Choroid plexus epithelial cell (primary cell): ENCODE measurements at places on chromosomes 3 and 15.

- peak; percentile 77 for DNase-seq
Observed at GRCh38 chr15:68389936-68390817, 41.8 kb downstream of the ITGA11 start.

DNA sequence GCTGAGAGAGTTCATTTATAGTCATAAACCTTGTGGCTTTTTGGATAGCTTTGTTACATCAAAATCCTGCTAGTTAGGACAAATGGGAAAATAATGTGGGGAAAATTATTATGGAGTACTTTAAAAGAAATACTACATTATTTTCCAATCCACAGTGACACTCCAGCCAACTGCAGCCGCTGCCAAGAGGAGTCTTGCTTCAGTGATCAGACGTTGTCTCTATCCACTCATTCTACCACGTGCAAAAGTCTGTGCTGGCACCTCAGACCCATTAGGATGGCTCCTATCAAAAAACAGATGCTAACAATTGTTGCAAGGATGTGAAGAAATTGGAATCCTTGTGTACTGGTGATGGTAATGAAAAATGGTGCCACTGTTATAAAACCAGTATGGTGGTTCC is 128.6 kb upstream of the IQSEC1 start:
- no peak for DNase-seq

GRCh38 chr3:38017445-38018295 is 11.8 kb downstream of the PLCD1 start:
- DNase-seq = no peak

GRCh38 chr3:50192689-50193141 is 1.3 kb downstream of the GNAT1 start:
- DNase-seq = peak; percentile 67

DNA sequence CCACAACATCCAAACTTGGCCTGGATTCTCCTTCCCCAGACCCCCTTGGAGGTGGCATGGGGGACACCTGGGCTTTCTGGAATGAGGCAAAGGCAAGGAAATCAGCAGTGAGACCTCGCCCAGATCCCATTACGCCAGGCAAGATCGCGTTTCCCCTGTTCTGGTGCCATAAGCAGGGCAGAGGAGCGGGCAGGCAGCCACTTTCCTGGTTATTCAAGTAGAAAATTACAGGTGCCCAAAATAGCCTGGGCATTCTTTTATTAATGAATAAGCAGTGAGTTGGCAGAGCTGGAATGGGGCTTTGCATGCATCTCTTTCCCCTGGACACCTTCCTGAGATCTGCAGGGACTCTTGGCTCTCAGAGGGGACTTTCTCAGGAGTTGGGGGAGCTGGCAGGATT is 31.5 kb upstream of the FAM107A start:
- no peak for DNase-seq

DNA sequence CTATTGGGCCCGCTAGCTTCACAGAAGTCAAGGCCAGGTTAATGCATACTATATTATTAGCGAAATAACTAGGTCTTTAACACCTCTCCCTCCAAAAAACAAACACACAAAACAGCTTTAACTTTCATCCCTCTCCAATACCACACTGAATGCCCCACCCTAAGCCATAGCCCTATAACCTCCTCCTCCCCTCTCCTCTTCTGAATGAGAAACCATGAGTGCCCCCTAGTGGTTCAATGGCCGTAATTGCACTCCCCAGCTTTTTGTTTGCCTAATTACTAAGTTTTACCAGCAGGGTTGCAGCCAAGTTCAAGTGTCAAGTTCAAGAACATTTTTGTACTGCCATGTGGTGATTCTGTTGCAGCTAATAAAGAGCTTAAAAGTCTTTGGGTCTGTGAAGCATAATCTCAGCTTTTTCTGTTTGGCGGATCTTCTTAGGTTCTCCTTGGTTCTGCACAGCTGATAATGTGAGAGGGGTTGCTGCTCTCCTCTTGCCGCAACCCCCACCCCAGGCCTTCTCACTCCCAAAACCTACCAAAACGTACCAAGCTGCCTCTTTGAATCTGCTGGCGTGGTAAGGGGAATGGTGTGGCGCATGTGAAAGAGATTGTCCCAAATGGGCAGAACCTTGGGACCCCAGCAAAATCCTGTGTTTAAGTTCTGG is 57.9 kb downstream of the RPL22L1 start:
- DNase-seq = peak; percentile 95

GRCh38 chr15:84598250-84598649 is 2.6 kb upstream of the ZSCAN2 start:
- peak; percentile 33 for DNase-seq

GRCh38 chr3:112744825-112745566 is 101.7 kb downstream of the CD200R1L start:
- DNase-seq = peak; percentile 53

- peak; percentile 28 for DNase-seq
Observed at GRCh38 chr3:64048631-64049061, 25.4 kb upstream of the PSMD6 start.

GRCh38 chr3:64983583-64984359 is 296.0 kb upstream of the ADAMTS9 start:
- no peak for DNase-seq

GRCh38 chr3:78569804-78570203 is 1198.0 kb downstream of the ROBO1 start:
- DNase-seq = no peak

GRCh38 chr3:159877924-159878323 is 110.7 kb upstream of the IL12A start:
- DNase-seq = peak; percentile 41

DNA sequence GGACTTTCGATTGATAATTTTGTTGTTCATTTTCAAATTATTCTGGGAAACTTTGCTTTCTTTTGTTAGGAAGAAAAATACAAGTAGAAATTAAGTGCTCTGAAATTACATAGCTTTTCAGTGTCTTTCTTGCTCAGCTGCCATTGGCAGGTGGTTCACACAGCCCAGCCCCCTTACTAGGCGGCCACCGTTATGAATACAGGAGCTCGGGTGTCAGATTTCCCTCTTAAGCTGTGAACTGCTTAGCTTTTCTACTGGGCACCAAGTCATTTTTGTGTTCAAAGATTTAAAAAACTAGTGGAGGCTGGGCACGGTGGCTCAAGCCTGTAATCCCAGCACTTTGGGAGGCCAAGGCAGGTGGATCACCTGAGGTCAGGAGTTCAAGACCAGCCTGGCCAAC is 55.2 kb downstream of the HMG20A start:
- DNase-seq = no peak

- peak; percentile 21 for DNase-seq
Observed at GRCh38 chr3:160402221-160403027, 3.0 kb downstream of the SMC4 start.

GRCh38 chr3:139289860-139290524 is 53.8 kb upstream of the MRPS22 start:
- no peak for DNase-seq

GRCh38 chr3:16888356-16888755 is 3.6 kb downstream of the PLCL2 start:
- DNase-seq = no peak

GRCh38 chr3:141150081-141150830 is 81.4 kb upstream of the PXYLP1 start:
- no peak for DNase-seq

GRCh38 chr15:82568986-82569385 is 28.7 kb upstream of the RPS17 start:
- DNase-seq = no peak

GRCh38 chr3:42179110-42179725 is 86.8 kb downstream of the CCK start:
- peak; percentile 93 for DNase-seq

DNA sequence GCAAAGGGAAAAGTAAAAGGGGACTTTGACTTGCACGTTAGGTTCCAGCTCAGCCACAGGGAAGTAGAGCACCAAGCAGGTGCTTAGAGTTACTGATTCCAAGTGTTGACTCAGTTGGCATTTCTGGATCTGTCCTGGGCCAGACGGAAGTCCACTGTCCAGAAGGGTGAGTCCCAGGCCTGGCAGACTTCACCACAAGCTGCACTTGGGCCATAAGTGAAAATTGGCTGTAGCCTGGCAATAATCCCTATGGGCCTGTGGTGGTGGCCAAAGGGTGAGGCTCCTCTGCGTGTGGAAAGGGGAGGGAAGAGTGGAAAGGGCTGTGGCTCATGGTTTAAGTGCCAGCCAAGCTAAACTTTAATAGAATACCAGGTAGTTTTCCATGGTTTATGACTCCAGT is 121.5 kb downstream of the DTWD1 start:
- no peak for DNase-seq

- DNase-seq = peak; percentile 35
Observed at GRCh38 chr3:186609247-186609868, 3.5 kb upstream of the AHSG start.

GRCh38 chr3:10268930-10269329 is 20.7 kb downstream of the TATDN2 start:
- no peak for DNase-seq

GRCh38 chr15:52112203-52112750 is 298 bp downstream of the BCL2L10 start:
- DNase-seq = no peak

DNA sequence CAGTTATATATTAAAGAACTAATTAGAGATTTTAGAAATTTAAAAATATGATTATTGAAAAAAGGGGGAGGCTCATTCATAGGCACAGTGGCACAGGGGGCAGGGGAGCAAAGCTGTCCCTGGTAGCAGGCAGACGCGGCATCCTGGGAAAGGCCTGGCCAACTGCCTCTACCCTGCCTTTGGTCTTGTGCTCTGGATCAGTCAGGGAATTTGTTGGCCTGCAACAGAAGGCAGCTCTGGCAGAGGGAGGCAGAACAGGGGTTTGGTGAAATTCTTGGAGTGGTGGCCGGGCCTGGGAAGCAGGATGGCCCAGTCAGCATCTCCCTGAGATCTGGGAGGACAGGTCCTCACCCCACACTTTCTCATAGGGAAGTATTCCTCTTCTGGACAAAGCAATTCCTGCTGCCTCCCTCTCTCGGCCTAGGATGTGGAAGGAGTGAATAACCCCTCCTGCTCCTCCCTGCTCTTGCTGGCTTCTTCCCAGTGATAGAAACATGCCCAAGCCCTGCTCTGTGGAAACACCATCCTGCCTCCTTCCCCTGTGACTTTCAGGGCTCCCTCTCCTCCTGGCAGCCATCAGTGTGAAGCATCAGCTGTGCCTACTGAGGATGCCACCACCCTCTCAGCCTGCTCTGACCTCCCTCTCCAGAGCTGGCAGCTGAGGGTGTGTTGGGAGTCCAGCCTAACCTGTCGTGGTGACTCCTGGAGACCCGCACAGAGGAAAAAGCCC is 26.9 kb downstream of the PRR20G start:
- DNase-seq = no peak

DNA sequence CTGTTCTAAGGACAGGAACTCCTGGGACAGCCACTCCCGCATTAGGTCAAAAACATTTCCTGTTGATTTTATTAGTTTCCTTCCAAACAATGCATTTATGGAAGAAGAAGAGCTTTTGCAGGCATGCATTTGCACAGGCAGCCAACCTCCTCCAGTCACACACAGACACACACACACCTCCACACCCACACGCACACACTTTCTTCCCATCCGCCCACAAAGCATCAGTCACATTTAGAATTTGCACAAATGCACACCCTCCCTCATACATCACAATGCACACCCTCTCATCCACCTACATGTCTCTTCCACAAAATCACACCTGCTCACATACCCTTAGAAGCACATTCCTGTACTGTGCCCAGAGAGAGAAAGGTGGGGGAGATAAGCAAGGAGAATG is 4.1 kb upstream of the TYRO3 start:
- no peak for DNase-seq

GRCh38 chr3:181712226-181712552 is 464 bp downstream of the SOX2 start:
- DNase-seq = no peak

- no peak for DNase-seq
Observed at GRCh38 chr3:45890405-45890804, 4.1 kb downstream of the CCR9 start.

DNA sequence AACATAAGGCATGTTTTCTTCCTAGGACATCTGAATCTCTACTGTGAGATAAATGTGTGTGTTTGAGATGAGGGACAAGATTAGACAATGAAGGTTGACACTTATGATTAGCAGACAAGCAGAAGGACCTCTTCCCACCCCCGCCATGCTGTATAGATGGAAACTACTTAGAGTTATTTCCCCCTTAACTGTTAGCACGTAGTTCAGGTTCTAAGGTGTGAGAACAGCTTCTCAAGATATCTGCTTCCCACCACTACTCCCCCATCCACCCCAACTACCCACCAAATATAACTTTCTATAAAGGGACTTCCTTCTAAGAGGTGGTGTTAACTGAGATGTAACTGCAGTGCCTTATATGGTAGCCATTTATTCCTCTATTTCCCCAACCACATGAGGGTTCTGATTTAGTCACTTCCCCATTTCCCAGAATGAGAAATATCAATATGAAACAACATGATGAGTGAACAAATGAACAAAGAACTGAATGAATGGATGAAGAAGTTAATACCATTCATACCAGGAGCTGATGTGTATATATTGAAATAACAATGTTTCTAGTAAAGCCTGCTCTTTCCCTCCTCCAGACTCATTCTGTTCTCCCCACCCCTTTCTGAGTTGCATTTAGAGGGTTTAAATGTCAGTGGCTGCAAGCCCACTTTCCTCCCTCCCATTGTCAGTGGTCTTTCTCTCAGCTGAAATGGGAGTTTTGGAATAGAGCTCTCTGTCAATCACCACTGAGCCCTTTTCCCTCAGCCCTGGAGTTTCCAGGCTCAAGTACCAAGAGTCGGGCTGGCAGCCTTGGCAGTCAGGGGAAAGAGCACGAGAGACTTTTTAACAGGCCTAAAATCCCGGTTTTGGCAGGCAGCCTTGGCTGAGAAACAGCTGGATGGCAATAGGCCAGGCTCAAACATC is 7.7 kb upstream of the RFTN1 start:
- no peak for DNase-seq

DNA sequence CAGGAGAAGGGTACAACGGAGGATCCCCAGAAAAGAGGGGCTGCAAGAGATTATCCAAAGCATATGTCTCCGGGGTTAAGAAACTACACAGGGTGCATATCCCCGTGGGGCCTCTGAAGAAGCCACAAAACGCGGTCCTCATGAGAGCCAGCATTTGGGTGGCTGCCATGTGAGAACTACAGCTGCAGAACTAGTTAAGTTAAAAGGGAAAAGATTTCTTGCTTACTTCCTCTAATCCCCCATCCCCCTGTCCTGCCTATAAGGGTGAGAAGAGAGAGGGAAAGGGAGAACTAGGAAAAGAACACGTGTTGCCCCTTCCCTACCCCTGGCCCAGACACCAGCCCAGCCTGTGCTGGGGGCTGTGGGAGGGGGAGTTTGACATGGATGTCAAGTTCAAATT is 70.4 kb upstream of the PCSK6 start:
- no peak for DNase-seq

GRCh38 chr15:47718497-47719437 is 1.5 kb downstream of the SEMA6D start:
- DNase-seq = peak; percentile 28

- DNase-seq = no peak
Observed at GRCh38 chr3:138254216-138254615, 67.1 kb downstream of the ARMC8 start.

DNA sequence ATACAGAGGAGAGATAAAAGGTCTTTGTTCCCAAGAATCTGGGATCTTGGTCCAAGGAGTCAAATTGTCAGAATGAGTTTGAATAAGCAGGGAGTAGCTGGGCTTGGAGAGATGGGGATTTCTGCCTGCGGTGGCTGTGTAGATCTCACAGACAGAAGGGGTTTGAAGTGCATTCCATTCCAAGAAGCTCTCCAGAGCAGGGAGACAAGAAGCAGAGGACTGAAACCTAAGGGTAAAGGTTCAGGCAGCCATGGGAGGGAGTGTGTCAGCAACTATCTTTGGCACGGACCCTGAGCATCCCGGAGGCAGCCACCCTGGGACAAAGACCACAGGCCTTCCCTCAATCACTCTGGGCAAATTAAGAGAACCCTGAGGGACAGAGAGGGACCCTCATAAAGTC is 422.3 kb upstream of the WNT5A start:
- no peak for DNase-seq

GRCh38 chr15:74870436-74871215 is 2.5 kb downstream of the SCAMP2 start:
- peak; percentile 29 for DNase-seq
